Psoas muscle (tissue), 8 donors: ENCODE measurements at places on chromosomes 4 and X. TPM values are rescaled to one million over a fixed set of nuclear protein-coding genes. Genes with fewer than 3 reads are reported as not detected.

MAML3 gene
- total RNA-seq: 1.0 TPM

DNA sequence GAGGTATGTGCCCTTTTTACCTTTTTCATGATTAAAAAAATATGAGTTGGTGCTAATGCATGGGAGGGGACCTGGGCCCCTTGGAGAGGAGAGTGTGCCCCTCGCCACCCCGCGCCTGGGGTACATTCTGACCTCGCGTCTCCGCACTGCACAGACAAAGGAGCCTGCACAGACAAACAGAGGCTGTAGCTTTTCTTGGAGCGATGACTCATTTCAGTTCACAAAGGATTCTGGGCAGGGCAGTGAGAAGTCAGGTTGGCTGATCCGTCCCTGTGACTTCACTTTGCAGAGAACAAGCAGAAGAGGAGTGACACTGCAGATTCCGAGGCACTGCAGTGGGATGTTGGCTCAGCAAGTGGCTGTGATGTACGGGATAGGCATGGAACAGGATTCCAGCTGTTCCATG lies 82.9 kb downstream of the STOX2 start:
- DNase-seq: peak; percentile 59

CTSO gene
- total RNA-seq: 2.9 TPM

GRCh38 chr4:38181286-38181685 lies 221.1 kb downstream of the PTTG2 start:
- DNase-seq: no peak

- DNase-seq: peak; percentile 21
Measured at GRCh38 chrX:131677655-131678628, 134.1 kb downstream of the OR13H1 start.
